ENCODE measurements at places on chromosomes 5 and 9. TPM values are rescaled to one million over a fixed set of nuclear protein-coding genes. Genes with fewer than 3 reads are reported as not detected.

Gene FAM221B
- polyA plus RNA-seq = not detected

Gene ENTPD2
- not detected for polyA plus RNA-seq

DNA sequence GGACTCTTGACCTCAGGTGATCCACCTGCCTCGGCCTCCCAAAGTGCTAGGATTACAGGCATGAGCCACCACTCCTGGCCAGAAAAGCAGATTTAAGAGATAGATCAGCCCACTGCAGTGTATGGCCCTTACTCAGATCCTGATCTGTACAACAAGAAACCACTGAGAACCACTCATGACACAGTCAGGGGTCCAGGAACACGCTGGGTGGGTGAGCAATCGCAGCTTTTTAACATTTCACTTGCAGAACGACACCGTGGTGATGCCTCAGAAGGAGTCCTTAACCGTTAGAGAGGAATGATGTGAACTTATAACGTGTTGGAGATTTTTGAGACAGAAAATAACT is 45.3 kb upstream of the NSMF start:
- DNase-seq = no peak

DNA sequence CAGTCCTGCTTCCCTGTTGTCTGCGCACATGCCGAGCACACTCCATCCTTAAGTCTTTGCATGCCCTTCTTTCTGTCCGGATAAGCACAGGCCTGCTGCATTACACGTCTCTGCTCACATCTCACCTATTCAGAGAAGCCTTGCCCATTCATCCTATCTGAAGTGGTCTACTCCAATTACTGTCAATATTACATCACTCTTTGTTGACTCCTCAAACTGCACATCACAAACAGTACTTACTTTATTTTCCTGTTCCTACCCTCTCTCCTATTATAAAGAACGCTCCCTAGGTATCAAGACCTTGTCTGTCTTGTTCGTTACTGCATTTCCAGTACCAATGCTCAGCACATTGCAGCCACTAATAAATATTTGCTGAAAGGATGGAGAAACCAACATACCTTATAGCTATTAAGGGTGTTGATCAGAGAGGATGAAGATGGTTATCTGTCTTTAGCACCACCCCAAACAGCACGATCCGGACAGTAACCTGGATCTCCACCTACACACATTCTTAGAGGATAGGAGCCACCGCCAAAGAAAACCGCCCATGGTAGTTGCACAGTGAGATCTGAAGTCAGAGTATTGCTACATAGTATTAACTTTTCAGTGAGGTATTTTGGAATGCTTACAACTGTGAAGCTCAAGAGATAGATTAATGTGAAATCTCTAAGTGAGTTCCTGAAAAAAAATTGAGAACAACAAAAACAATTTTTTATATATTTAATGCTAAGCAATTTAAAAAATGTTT is 1.6 kb upstream of the PRRC1 start:
- no peak for DNase-seq

DNA sequence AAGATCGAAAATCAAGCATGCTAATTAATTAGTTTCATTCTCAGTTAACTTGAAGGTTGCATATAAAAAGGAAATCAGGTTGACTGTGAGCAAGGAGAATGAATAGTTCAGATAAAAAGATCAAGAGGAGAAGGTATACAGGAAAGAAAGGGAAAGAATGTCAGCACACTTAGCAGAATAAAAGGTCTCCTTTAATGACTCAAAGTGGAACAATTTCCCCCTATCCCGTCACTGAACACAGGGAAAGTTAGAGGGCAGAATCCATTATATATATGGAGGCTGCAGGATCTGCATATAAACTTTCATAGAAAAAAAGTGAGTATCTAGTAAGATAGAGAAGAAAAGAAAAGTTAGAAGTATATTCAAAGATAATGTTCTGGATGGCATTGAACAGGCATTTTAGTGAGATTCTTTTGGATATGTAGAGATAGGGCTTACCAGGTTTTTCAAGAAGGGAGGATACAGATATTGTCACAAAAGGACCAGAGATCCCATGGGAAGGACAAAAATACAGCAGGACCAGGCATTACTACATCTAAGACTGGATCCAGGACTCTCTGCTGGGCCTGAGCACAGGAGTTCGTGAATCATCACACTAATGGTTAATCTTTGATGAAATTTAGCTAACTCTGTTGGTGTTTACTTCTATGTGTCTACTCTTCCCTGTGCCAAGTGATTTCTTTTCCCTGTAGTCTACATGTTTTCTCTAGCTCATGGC is 988.2 kb upstream of the ARRDC3 start:
- no peak for DNase-seq

DNA sequence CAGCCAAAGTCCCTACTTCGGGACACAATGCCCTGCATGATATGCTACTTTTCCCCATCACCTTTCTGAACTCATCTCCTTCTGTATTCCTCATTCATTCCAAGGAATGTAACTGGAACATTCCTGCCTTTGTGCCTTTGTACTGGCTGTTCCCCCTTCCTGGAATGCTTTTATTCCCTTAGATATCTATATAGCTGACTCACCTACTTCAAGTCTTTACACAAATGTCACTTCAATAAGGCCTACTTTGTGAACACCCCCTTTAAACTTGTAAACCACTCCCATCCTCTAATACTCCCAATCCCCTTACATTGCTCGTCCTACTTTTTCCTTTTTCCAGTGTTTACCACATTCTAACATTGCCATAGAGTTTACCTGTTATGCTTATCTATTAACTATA is 2.4 kb downstream of the NOL6 start:
- DNase-seq = no peak
